ENCODE measurements at places on chromosomes 13 and 19. TPM values are rescaled to one million over a fixed set of nuclear protein-coding genes. Genes with fewer than 3 reads are reported as not detected.

RFPL4A gene
- not detected for total RNA-seq

CLDND2 gene
- not detected for total RNA-seq

SYNE4 gene
- total RNA-seq: not detected

OR7A5 gene
- not detected for total RNA-seq

CEACAM7 gene
- not detected for total RNA-seq

ZNF181 gene
- 20.8 TPM for total RNA-seq

PSG3 gene
- total RNA-seq: not detected

ZNF578 gene
- total RNA-seq: 4.6 TPM

NFIX gene
- 135 TPM for total RNA-seq

FAM83E gene
- 1.3 TPM for total RNA-seq

TEX26 gene
- total RNA-seq: not detected

HRC gene
- total RNA-seq: not detected

ZNF709 gene
- 3.7 TPM for total RNA-seq

TSKS gene
- not detected for total RNA-seq

MAMSTR gene
- total RNA-seq: 1.5 TPM

CAPN12 gene
- 0.24 TPM for total RNA-seq

CALR3 gene
- not detected for total RNA-seq

Data from hair follicle dermal papilla cell (primary cell).